Neural cell (in vitro differentiated cells): ENCODE measurements at places on chromosomes 5 and 9. TPM values are rescaled to one million over a fixed set of nuclear protein-coding genes. Genes with fewer than 3 reads are reported as not detected.

TMEM215 gene
- not detected in 2 replicates for polyA plus RNA-seq

MEF2C gene
- polyA plus RNA-seq = 18.6 and 30.2 TPM in 2 replicates

ZNF658 gene
- polyA plus RNA-seq = 4.9 and 6.3 TPM in 2 replicates

IZUMO3 gene
- not detected in 2 replicates for polyA plus RNA-seq

ZNF300 gene
- polyA plus RNA-seq = 126 and 133 TPM in 2 replicates

TLX3 gene
- not detected in 2 replicates for polyA plus RNA-seq

MYMK gene
- not detected in 2 replicates for polyA plus RNA-seq

GRK6 gene
- polyA plus RNA-seq = 22.6 and 26.5 TPM in 2 replicates

DBH gene
- polyA plus RNA-seq = not detected in 2 replicates

CD72 gene
- not detected in 2 replicates for polyA plus RNA-seq
